ENCODE measurements at places on chromosomes 13 and 19. TPM values are rescaled to one million over a fixed set of nuclear protein-coding genes. Genes with fewer than 3 reads are reported as not detected.

The SLC5A5 gene
- not detected for total RNA-seq

The CRX gene
- total RNA-seq = not detected

The ZNF724 gene
- total RNA-seq = 0.95 TPM

The IGSF23 gene
- total RNA-seq = 1.3 TPM

The XAB2 gene
- total RNA-seq = 18.2 TPM

The KIR2DL1 gene
- not detected for total RNA-seq

The RASAL3 gene
- total RNA-seq = 0.95 TPM

The SPRED3 gene
- total RNA-seq = 0.90 TPM

The PRTN3 gene
- total RNA-seq = 0.24 TPM

DNA sequence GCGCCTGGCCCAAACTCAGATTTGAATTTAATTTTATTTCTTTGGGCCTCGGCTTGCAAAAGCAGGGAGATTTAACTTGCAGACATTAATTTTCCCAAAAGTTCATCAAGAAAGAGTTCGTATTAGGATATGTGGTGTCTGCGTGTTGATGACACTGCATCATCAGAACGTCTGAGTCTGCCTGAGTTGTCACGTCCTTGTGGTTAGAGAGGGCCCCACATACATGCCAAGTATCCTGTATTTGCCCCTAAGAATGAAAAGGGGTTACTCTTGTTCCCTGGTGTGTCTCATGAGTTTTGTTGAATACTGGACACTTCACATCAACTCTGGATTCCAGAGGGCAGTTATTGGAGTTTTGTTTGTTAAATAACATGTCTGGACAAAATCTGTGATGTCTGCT is 5.6 kb upstream of the TEX29 start:
- H3K27me3 ChIP-seq = no peaks in the 10 kb centered on the region
- no peaks in the 10 kb centered on the region for H3K36me3 ChIP-seq
- no peak for DNase-seq
- no peak overlapping the region for H3K27ac ChIP-seq
- no peaks in the 10 kb centered on the region for H3K4me1 ChIP-seq

GRCh38 chr13:42899266-42899665 is 92.8 kb downstream of the EPSTI1 start:
- H3K27me3 ChIP-seq = no peaks in the 10 kb centered on the region
- no peak for DNase-seq
- H3K36me3 ChIP-seq = no peaks in the 10 kb centered on the region
- H3K4me1 ChIP-seq = peaks cover 11% of the 10 kb centered on the region

- H3K27ac ChIP-seq = no peak overlapping the region
- H3K27me3 ChIP-seq = no peaks in the 10 kb centered on the region
- H3K4me3 ChIP-seq = no peak overlapping the region
- H3K4me1 ChIP-seq = no peaks in the 10 kb centered on the region
- DNase-seq = no peak
These were observed 3.1 kb upstream of the UQCRFS1 start for GRCh38 chr19:29216021-29216420.

DNA sequence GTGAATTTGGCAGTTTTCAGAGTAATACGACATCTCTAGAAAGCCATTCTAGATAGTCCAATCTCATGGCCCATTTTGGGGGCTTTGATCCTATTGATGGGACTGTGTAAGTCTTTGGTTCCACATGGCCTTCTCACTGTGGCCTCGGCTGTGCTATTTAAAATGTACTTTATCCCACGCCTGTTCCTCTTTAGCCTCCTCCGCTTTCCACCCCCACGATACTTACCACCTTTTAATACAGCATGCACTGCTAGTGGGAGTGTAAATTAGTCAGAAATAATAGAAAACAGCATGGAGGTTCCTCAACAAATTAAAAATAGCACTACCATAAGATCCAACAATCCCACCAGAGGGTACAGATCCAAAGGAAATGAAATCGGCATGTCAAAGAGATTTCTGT is 28.3 kb upstream of the CEBPG start:
- H3K4me3 ChIP-seq = no peak overlapping the region
- H3K36me3 ChIP-seq = no peaks in the 10 kb centered on the region
- H3K27me3 ChIP-seq = no peaks in the 10 kb centered on the region
- DNase-seq = no peak
- H3K27ac ChIP-seq = no peak overlapping the region
- no peaks in the 10 kb centered on the region for H3K4me1 ChIP-seq

DNA sequence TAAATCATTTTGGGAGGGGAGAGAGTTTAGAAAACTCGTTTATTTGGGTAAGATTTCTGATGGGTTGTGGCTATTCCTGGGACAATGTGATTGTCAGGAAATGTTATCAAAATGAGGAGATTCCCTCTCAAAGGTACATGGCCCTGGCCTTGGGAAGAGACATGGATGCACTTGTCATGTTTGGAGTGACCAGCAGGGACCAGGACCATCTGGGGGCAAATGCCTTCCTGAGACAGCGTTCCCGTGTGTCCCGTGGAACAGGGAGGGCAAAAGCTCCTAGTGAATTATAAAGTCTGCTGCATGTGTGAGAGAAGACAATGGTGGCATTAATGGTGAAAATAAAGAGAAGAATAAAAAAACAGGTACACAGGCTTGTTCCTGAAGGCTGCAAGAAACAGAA is 317.3 kb downstream of the ZNF536 start:
- no peaks in the 10 kb centered on the region for H3K4me1 ChIP-seq
- no peak for DNase-seq
- no peaks in the 10 kb centered on the region for H3K36me3 ChIP-seq

- no peak overlapping the region for H3K27ac ChIP-seq
- H3K27me3 ChIP-seq = no peaks in the 10 kb centered on the region
- no peak overlapping the region for H3K4me3 ChIP-seq
- no peaks in the 10 kb centered on the region for H3K4me1 ChIP-seq
- DNase-seq = no peak
These were observed 2.1 kb upstream of the PNMA8B start for GRCh38 chr19:46497773-46498172.

DNA sequence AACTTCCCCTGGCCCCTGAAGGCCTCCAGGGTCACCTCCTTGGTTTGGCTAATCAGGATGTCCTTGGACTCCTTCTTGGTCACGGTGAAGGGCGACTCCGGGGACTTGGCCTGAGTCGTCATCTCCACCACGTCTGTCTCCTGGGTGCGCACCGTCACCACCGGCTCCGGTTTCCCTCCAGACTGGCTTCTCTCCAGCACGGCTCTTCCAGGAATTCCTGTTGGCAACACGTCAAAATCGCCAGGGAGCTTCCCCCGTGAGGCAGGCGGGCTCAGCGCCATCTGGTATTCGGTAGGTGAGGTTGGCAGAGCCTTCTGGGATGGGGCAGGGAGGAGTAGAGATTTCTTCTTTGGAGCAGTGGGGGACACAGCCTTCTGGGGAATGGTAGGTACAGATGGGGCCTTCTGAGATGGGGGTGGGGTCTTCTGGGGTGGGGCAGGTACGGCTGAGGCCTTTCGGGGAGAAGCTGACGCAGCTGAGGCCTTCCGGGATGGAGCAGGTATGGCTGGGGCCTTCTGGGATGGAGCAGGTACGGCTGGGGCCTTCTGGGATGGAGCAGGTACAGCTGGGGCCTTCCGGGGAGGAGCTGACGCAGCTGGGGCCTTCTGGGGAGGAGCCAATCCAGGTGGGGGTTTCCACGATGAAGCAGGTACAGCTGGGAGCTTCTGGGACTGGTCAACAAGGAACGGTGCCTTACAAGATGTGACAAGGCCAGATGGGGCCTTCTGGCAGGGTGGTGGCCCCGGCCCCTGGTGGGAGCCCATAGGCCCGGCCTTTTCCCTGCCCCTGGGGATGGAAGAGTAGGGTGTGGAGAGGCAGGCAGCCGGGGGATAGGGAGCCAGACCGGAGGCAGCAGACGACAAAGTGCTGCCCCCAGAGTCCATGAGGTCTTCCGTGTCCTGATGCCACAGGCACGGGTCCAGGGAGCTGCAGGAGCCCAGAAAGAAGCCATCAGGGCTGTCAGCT is 3.8 kb downstream of the GARIN5B start:
- H3K27me3 ChIP-seq = no peaks in the 10 kb centered on the region
- H3K4me1 ChIP-seq = no peaks in the 10 kb centered on the region
- H3K4me3 ChIP-seq = no peak overlapping the region
- DNase-seq = no peak
- no peaks in the 10 kb centered on the region for H3K36me3 ChIP-seq

- H3K4me3 ChIP-seq = no peak overlapping the region
- peaks cover 17% of the 10 kb centered on the region for H3K4me1 ChIP-seq
- DNase-seq = no peak
- no peaks in the 10 kb centered on the region for H3K36me3 ChIP-seq
These were observed 34.4 kb downstream of the KLF2 start for GRCh38 chr19:16359074-16359473.

- H3K27ac ChIP-seq = peak overlapping the region; percentile 89
- H3K36me3 ChIP-seq = no peaks in the 10 kb centered on the region
- peaks cover 6% of the 10 kb centered on the region for H3K4me1 ChIP-seq
- H3K27me3 ChIP-seq = no peaks in the 10 kb centered on the region
These were observed 2.3 kb downstream of the MYH14 start for GRCh38 chr19:50205681-50206138.

GRCh38 chr19:5321851-5322681 is 18.5 kb downstream of the PTPRS start:
- H3K36me3 ChIP-seq = no peaks in the 10 kb centered on the region
- DNase-seq = no peak
- H3K4me1 ChIP-seq = no peaks in the 10 kb centered on the region
- H3K27ac ChIP-seq = no peak overlapping the region

- no peak overlapping the region for H3K27ac ChIP-seq
- no peaks in the 10 kb centered on the region for H3K36me3 ChIP-seq
- no peaks in the 10 kb centered on the region for H3K4me1 ChIP-seq
- DNase-seq = peak; percentile 32
- H3K27me3 ChIP-seq = no peaks in the 10 kb centered on the region
These were observed 13.7 kb downstream of the SLC7A10 start for GRCh38 chr19:33211794-33212435.

GRCh38 chr19:42200116-42200715 is 17.3 kb downstream of the DEDD2 start:
- H3K27me3 ChIP-seq = no peaks in the 10 kb centered on the region
- no peak for DNase-seq
- no peak overlapping the region for H3K4me3 ChIP-seq
- no peaks in the 10 kb centered on the region for H3K4me1 ChIP-seq

- H3K4me1 ChIP-seq = no peaks in the 10 kb centered on the region
- H3K36me3 ChIP-seq = no peaks in the 10 kb centered on the region
- H3K27ac ChIP-seq = no peak overlapping the region
- H3K4me3 ChIP-seq = no peak overlapping the region
These were observed 50.3 kb upstream of the CYP2A7 start for GRCh38 chr19:40932008-40932959.

DNA sequence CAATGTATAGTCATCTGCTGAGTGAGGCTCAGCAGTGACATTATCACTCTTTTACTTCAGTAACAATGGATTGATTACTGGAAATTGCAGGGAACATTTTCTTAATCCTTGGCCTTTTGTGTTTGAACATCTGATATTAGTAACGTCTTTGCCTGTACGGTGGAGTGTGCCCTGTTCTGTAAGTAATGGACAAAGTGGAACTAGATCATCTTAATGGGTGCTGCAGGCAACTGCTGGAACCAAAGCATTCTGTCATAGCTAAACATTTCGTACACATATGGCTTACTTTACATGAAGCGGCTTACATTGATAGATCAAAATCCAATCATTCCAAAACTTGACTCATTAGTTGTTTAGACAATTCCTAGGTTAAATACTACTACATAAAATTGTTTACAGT is 114.1 kb downstream of the MYO16 start:
- H3K27ac ChIP-seq = no peak overlapping the region
- no peaks in the 10 kb centered on the region for H3K36me3 ChIP-seq
- no peaks in the 10 kb centered on the region for H3K27me3 ChIP-seq
- no peaks in the 10 kb centered on the region for H3K4me1 ChIP-seq
- H3K4me3 ChIP-seq = no peak overlapping the region

- no peaks in the 10 kb centered on the region for H3K36me3 ChIP-seq
- no peak overlapping the region for H3K4me3 ChIP-seq
- H3K27me3 ChIP-seq = no peaks in the 10 kb centered on the region
- no peak for DNase-seq
- H3K27ac ChIP-seq = no peak overlapping the region
These were observed 5.3 kb upstream of the KBTBD6 start for GRCh38 chr13:41137951-41138350.

GRCh38 chr19:46372901-46373490 is 26.1 kb downstream of the PPP5C start:
- H3K36me3 ChIP-seq = no peaks in the 10 kb centered on the region
- peaks cover 14% of the 10 kb centered on the region for H3K4me1 ChIP-seq
- DNase-seq = no peak
- H3K27ac ChIP-seq = peak overlapping the region; percentile 88
- no peaks in the 10 kb centered on the region for H3K27me3 ChIP-seq
- H3K4me3 ChIP-seq = no peak overlapping the region

GRCh38 chr19:57008432-57008831 is 111.4 kb upstream of the USP29 start:
- H3K4me3 ChIP-seq = no peak overlapping the region
- DNase-seq = no peak
- H3K27ac ChIP-seq = no peak overlapping the region

DNA sequence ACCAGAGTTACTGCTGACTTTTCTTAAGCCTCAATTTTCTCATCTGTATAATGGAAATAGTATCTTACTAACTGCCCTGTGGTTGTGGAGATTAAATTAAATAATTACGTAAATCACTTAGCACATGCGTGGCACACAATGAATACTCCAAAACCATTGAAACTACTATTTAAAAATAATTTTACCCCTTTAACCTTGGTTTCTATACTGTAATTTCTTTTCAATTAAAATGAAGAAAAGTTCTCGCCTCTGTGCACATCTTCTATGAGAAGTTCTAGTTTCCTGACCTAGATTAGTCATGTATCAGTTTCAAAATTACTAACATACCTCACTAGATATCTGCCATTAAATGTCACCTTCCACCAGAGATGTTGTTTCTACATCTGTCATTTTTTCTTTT is 5.7 kb downstream of the SLITRK1 start:
- H3K27ac ChIP-seq = no peak overlapping the region
- H3K27me3 ChIP-seq = no peaks in the 10 kb centered on the region
- no peaks in the 10 kb centered on the region for H3K36me3 ChIP-seq

DNA sequence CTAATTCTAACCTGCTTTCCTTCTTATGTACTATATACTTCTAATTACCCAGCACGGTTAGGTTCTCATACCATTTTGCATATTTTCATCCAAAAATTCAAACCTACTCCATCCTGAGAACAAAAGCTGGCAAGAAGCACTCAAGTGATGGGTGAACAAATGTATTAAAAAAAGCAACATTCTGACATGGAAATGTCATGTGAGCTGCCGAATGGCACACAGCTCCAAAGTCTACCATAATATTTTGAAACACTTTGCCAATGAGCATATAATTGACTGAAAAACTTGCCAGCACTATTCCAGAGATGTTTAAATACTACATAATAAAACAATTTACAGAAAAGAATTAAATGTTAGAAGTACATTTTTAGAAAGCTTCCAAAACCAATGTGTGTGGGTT is 274.6 kb downstream of the ENOX1 start:
- H3K27ac ChIP-seq = no peak overlapping the region
- no peaks in the 10 kb centered on the region for H3K36me3 ChIP-seq
- no peaks in the 10 kb centered on the region for H3K27me3 ChIP-seq
- DNase-seq = no peak
- no peak overlapping the region for H3K4me3 ChIP-seq

GRCh38 chr13:113591750-113592149 is 7.2 kb downstream of the TFDP1 start:
- H3K27ac ChIP-seq = no peak overlapping the region
- H3K4me1 ChIP-seq = no peaks in the 10 kb centered on the region
- H3K4me3 ChIP-seq = no peak overlapping the region
- DNase-seq = peak; percentile 5
- H3K27me3 ChIP-seq = no peaks in the 10 kb centered on the region

- no peaks in the 10 kb centered on the region for H3K4me1 ChIP-seq
- H3K27me3 ChIP-seq = no peaks in the 10 kb centered on the region
- peaks cover 55% of the 10 kb centered on the region for H3K36me3 ChIP-seq
These were observed 18.9 kb upstream of the EPHX3 start for GRCh38 chr19:15251010-15251748.

- H3K4me1 ChIP-seq = no peaks in the 10 kb centered on the region
- no peak overlapping the region for H3K4me3 ChIP-seq
- H3K27ac ChIP-seq = no peak overlapping the region
- no peaks in the 10 kb centered on the region for H3K36me3 ChIP-seq
These were observed 10.8 kb downstream of the C19orf44 start for GRCh38 chr19:16506961-16507360.

Data from pancreas (tissue), 10 donors.